ENCODE measurements at places on chromosomes 3 and 15.
A peak's percentile ranks its signal among the peaks of the same experiment; 100 is the strongest.

DNA sequence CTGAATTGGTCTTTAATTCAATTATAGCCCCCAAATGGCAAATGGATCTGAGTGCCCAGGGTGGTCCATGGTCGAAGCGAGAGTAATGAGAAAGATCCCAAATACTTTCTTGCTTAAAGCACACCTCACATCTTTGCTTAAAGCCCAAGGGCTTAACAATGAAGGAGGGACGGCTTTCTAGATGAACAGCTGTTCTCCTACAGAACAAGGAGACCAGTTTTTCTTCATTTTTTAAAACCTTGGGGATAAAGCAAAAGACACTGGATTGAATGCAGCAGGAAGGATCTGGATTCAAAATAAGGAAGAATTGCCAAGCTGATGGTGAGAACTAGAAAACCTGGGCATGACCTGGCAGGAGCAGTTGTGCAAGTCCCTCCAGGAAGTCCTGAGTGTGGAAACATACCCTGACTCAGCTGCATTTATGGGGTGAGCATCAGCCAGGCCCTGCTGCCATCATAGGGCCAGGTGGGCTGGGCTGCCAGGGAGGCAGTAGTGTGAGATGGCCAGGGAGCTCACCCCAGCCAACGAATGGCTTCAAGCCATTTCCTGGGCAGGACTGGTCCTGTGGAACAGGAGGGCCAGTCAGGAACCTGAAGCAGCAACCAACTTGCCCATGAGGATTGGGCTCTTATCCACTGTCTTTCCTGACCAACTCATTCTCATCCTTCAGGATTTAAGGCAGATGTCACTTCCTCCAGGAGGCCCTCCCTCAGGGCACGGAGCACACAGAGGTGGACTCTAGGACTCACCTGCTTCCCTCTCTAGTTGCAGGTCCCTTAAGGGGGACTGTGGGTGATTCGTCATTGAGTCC is 18.4 kb upstream of the RHCG start:
- no peak for DNase-seq

- DNase-seq, result no peak
These were observed 180.1 kb upstream of the KBTBD8 start for GRCh38 chr3:66817951-66818557.

- DNase-seq, result no peak
These were observed 98.8 kb upstream of the ZBTB20 start for GRCh38 chr3:115245899-115246298.

GRCh38 chr3:171791692-171792076 is 18.6 kb downstream of the PLD1 start:
- no peak for DNase-seq

GRCh38 chr3:175386630-175387029 is 527.5 kb downstream of the NAALADL2 start:
- DNase-seq, result no peak

DNA sequence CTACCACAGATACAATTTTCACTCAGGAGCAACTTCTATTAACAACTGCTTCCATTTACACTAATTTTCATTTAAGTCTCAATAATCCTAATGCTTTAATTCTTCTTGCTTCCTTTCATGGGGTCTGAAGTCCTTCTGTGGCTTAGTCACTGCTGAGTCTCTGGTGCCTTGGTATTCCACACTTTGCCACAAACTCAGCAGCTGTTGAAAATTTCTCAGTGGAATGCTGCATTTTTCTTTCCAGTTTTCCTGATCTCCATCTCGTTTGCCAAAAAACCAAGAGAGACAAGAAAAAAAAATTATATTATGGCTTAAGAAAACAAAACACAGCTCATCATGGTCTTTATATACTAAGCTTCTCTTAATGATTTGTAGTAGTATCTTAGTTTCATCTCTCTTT is 269.2 kb upstream of the AZI2 start:
- no peak for DNase-seq

- no peak for DNase-seq
These were observed 22.8 kb downstream of the MINDY2 start for GRCh38 chr15:58793862-58794261.

DNA sequence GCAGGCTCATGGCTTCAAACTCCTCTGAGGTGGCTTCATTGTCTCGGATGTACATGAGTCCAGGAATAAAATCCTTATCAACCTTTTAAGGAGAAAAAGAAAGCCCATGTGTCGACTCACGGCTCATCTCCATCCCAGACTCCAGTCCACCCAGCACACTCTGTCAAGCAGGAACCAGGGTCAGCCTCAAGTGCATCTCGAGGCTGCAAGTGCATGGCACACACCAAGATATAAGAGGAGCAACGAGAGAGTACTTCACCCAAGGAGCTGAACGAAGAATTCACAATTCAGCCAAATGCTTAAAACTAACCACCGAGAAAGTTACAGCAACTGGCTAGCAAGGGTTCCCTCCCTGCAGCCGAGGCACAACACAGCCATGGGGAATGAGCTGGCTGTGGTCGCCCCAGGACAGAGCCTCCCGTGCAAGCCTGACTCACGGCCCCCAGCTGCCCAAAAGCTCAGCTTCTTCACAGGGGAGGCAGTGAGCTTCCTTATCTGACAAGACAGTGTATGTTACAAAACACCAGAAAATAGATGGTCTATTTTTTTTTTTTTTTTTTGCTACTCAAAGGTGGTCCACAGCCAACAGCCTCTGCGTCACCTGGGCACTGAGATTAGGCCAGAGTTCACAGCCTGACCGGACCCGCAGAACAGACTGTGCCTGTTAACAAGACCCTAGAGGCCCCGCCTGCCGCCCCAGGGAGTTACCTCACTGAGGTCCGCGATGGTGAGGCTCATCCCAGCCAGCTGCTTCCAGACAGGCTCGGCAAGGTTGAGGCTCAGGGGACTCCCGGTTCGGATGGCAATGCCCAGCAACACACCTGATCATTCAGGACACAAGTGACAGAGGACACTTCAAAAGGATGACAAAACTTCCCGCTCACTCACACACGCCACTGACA is 15.9 kb upstream of the OCA2 start:
- DNase-seq, result no peak

DNA sequence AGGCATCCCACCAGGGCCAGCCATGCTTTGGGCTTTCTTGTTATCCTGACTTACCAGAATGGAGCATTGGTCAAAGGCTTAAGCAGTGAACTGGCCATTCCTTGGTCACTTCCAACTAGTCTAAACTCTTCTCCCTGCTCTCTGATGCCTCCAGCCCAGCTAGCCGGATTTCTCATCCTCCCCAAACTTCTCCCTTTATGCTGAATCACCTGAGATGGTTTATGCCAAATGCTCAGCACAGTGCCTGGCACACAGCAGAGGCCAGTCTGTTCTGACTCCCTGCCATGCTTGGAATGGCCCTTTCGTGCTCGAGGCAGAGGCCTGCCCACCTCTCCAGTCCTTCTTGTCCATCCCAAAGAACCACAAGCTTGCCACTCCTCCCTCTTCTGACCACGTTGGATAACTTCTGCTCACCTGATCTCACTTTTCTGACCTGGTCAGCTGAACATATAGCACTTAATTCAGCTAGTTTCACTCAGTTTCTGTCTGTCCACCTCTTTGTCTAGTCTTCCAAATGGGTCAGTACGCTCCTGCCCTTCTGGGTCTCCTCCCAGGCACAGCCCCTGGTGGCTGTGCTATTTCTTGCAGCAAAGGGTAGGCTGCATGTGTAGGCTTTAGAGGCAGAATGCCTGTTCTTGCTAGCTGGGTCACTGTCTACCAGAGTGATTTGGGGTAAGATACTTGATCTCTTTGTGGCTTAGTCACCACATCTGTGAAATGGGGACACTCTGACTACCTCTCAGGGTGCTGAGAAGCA is 2.2 kb upstream of the RBP1 start:
- no peak for DNase-seq

DNA sequence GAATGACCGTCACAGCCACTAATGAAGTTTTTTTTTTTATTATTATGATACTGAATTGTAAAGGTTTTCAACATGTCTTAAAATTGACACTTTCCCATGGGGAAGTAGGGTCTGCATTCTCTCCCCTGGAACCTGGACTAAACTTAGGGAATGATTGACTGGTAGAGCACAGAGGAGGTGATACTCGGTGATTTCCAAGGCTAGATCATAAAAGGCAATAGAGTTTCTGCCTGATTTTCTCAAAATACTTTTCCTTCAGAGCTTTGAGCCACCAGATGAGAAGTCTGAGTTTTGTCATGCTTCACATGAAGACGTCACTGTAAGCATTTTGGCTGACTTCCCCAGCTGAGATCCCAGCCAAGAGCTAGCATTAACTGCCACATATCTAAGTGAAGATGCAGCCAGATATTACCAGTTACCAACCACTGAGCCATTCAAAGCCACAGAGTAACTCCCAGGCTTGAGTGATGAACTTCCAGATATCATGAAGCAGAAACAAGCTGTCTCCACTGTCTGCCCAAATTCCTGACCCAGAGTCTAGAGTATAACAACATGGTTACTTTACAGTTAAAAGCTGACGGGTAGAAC is 105.8 kb downstream of the LSAMP start:
- no peak for DNase-seq

DNA sequence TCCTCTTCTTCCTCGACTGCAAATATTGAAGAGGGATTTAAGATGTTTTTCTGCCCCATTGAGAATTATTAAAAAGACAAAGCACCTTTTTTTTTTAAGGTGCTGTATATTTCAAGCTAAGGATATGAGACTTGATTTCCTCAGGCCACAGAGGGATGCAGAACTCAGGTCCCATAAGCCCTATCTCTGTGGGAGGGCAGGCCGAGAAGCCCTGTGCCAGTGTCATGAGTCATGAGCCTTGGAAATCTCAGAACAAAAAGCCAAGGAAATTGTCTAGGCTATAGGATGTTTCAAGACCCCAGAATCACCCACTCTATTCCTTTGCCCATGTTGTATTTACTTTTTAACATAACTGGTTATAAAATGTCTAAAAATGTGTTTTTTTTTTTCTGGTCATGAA is 7.3 kb downstream of the ESYT3 start:
- no peak for DNase-seq

DNA sequence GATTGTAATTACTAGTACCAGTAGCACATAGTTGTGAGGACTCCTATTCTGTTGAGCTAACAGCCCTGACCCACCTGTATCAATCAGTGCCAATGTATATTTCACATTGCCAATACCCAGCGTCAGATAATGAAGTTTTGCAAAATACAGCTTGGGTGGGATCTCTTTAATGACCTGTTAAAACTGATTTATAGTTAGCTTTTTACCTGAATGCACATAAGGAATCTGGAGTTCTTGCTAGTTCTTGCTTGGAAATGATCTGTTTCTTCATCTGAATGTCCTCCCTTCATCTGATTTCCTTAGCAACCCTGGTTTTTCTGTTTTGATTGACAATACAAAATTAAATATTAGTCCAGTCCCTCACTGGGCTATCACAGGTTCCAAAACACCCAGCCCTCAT is 62.8 kb downstream of the LIPC start:
- DNase-seq, result no peak

- DNase-seq, result no peak
These were observed 125.3 kb upstream of the BNIP2 start for GRCh38 chr15:59814409-59814808.

GRCh38 chr15:80441714-80442113 is 37.5 kb downstream of the ARNT2 start:
- DNase-seq, result no peak

- DNase-seq, result no peak
These were observed 5.3 kb upstream of the INSYN1 start for GRCh38 chr15:73758461-73758860.

DNA sequence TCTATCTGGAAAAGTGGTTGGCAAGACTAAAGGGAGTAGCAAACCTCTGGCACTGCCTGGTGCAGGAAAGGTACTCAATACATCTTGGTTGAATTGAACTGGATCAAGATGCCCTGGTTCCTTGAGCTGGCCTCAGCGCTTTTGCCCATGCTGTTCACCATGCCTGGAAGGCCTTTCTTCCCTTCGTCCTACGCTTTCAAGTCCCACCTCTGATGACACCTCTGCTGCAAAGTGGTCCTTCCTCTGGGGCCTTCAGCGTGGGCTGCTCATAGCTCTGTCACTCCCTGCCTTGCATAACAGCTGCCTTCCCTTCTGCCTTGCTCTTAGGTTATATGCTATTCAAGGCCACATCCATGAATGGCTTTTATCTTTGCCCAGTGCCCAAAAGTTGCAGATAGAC is 23.0 kb downstream of the ITGA11 start:
- no peak for DNase-seq

- DNase-seq, result peak; percentile 61
These were observed 2.2 kb upstream of the ULK3 start for GRCh38 chr15:74845208-74845568.

- no peak for DNase-seq
These were observed 120.0 kb upstream of the CTDSPL start for GRCh38 chr3:37741644-37742043.

GRCh38 chr15:82856397-82857170 is 47.2 kb downstream of the WHAMM start:
- no peak for DNase-seq

GRCh38 chr15:47502041-47502440 is 215.3 kb upstream of the SEMA6D start:
- DNase-seq, result no peak

DNA sequence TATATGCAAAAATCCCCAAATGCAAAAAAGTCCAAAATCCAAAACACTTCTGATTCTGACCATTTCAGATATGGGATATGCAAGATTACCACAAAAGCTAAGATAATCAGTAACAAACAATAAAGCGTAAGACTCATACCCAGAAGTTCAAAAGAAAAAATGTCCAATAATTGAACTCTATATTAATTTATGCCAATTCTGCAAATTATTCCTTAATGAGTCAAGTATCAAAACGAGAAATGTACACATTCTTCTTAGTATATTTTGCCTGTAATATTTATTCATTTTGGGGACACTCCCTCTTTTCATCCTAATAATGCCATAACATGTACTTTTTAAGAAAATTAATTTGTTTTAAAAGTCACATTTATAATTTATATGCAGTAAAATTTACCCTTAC is 37.1 kb downstream of the DENND6A start:
- no peak for DNase-seq

DNA sequence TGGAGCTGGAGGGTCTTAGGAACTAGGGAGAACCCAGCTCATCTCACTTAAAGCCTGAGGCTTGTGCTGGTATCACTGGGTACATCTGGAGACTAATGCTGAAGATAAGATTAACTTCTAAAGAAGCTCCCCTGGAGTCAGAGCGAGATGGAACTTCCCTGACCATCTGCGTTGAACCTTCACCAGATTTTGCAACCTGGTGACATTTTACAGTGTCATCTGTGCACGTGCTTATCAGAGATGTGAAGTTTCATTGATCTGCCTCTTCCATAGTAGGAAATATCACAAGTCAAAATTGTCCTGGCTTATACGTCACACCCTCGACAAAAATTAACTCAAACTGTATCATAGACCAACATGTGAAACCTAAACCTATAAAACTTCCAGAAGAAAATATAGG is 395.5 kb downstream of the SHQ1 start:
- no peak for DNase-seq
